NCI-H1417 (cell line): ENCODE measurements at places on chromosomes 16 and 17.

GRCh38 chr16:91484-91883 lies 13.5 kb downstream of the MPG start:
- DNase-seq = peak; percentile 83

- no peak for DNase-seq
These were observed 93.3 kb downstream of the FOXL1 start for GRCh38 chr16:86671486-86672178.

DNA sequence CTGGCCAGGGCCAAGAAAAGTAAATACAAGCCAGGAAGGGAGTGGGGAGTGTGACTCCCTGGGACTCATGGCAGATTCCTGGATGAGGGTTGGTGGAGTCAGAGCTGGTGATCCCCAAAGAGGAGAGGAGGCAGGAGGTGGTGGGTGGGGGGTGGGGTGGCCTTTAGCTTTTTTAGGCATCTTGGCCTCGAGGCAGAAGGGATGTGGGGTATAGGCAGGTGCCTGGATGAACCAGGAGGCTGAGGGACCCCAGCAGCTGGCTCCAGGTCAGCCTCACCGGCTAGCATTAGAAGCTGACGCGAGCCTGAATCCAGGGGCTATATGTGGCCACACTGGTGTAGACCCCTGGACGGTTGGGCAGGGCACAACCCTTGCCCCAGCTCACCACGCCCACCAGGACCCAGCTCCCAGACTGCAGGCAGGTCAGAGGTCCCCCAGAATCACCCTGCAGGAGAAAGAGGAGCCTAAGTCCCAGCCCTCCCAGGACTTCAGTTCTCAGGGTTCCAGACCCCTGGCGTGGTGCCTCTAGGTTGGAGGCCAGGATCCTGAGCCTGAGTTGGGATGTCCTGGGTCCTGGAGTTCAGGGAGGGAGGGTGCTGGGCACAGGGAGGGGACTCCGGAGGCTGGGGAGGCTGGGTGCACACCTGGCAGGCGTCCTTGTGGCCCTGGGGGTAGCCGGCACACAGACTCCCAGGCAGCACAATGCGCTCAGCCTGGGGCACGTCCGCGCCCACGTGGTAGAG lies 2.8 kb downstream of the PRSS33 start:
- DNase-seq = no peak

GRCh38 chr17:1005361-1005946 lies 8.5 kb downstream of the TIMM22 start:
- DNase-seq = no peak

DNA sequence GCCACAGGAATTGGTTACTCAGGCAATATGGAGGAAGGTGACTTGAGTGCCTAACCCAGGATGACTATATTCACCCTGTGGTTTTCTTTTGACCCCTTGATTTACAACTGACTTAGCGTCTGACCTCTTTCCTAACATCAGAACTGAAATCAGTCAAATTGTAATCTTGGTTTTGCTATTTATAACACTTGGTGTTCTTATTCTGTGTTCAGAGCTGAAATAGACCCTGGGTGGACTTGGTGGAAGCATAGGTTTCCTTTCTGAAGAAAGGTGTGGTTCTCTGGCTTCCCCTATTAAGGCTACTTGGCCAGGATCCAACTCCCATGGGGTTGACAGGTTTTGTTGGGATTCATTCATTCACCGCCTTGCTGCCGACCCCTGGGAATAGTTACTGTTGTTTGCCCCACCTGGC lies 80.8 kb downstream of the CLEC16A start:
- no peak for DNase-seq

GRCh38 chr16:51222016-51222415 lies 70.9 kb upstream of the SALL1 start:
- DNase-seq = no peak

DNA sequence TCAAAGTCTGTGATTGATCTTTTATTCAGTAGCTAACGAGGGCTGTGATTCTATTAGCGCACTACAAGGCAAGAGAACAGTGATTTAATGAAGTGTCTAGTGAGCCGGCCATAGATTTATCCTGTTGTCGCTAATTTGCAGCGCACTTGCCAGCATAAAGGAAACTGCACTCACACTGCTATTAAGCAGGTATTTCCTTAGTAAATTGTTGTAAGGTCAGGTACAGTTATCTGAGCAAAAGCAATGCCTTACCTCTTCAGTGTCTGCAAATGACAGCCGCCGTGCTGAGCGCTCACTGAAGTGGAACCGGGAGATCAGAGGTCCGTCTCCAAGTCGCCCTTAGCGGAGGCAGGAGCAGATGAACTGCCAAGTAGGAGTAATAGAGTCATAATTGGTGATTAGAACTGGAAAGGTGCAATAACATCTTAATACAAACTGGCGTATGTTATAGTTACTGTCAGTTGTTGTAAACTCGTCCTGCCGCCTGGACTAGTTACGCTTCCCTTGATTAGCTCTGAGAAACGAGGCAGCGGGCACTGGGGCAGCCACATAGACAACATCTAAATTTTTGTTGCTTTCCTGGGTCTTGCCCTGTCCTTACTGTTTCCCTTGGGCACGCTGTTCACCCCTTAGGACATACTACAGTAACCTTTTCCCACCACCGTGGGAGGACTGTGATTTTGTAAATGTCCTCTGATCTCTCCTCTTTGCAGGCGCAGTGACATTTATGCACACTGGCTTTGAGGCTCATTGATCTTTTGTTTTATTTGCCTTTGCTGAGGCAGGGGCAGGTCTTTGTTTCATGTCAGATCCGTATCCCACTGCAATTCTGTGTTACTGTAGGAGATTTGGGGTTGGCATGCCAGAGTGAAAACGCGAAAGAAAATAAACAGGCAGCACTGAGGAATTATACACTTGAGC lies 363.1 kb downstream of the WWOX start:
- DNase-seq = peak; percentile 1

DNA sequence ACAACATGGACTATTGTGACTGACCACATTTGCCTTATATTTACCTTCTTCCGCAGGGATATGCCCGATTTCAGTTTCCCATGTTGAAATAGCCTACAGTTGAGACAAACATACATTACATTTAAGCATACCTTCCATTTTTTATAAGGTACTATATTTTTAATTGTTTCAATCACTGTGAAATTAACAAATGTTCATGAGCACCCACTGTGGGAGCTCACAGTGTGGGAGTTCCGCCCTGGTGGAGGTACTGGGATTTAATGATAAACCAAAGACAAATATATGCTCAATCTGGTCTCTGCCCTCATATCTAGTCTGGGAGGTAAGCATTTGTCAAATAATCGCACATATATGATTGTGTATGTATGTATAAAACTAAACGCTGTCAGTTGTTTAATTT lies 15.8 kb upstream of the TOX3 start:
- no peak for DNase-seq

GRCh38 chr17:32311028-32311536 lies 30.9 kb downstream of the C17orf75 start:
- DNase-seq = no peak

DNA sequence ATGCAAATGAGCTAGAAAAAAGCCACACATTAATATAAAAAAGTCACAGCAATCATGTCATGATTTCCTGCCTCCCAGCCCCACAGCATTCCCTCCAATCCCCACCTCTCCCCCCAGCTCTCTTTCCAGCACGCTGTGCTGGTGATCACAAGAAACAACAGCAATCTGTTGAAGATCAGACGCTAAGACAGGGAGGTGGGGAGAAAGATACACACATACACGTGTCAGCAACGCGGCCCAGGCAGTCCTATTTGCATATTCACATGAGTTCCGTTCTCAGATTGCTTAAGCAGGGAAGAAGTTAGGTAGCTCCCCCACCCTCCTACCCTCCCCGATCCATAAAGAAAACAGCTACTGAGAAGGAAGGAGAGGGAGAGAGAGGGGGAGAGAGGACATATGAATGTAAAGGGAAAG lies 405.5 kb upstream of the PSMD7 start:
- DNase-seq = no peak

DNA sequence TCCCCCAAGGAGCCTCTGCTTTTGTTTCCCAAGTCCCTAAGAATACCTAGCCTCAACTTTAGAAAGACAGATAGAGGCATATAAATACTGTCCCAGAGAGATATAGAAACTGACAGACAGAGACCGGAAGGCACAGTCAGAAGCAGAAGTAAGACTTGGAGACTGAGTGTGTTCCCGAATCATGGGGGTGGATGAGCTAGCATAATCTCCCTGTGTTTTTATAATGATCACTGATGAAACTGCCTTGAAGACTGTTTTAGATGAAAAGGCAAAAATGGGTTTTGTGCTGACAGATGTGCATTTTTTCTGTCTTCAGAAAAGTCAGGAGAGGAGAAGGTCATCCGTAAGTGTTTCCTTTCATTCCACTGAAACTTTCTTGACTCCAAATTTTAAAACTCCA lies 8.3 kb upstream of the PSMD3 start:
- no peak for DNase-seq

- DNase-seq = no peak
These were observed 197.6 kb downstream of the DNAH9 start for GRCh38 chr17:11795906-11796305.

DNA sequence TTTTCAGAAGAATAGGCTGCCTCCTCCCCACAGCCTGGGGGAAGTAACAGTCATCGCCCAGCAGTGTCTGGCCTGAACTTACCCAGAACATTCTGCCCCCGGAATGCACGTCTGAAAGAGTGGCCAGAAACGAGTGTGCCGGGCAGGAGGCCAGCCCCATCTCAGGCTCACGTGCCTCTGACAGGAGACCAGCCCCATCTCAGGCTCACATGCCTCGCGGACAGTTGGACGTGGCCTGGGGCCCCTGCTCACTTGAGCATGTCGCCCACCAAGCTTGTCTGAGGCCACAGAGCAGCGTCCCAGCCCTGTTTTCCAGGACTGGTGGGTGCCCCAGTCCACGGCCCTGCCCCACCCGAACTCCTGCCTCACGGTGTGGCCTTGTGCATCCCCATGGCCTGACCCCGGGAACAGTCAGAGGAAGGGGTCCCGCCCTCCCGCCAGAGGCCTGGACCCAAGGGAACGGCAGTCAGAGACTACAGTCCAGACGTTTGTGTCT lies 16.3 kb upstream of the CDH15 start:
- DNase-seq = no peak

GRCh38 chr16:49593424-49594040 lies 219.9 kb downstream of the C16orf78 start:
- no peak for DNase-seq

DNA sequence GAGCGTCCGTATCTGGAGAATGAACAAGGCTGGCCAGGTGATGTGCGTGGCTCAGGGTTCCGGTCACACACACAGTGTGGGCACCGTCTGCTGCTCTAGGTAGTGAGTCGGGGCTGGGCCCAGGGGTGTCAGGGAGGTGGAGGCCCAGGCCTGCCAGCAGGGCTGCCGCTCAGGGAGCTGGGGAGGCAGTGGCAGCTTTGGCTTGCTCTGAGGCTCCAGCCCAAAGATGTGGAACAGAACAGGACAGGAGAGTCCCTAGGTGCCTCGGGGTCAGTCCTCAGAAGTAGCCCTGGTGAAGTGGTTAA lies 4.3 kb downstream of the TBL3 start:
- DNase-seq = no peak

DNA sequence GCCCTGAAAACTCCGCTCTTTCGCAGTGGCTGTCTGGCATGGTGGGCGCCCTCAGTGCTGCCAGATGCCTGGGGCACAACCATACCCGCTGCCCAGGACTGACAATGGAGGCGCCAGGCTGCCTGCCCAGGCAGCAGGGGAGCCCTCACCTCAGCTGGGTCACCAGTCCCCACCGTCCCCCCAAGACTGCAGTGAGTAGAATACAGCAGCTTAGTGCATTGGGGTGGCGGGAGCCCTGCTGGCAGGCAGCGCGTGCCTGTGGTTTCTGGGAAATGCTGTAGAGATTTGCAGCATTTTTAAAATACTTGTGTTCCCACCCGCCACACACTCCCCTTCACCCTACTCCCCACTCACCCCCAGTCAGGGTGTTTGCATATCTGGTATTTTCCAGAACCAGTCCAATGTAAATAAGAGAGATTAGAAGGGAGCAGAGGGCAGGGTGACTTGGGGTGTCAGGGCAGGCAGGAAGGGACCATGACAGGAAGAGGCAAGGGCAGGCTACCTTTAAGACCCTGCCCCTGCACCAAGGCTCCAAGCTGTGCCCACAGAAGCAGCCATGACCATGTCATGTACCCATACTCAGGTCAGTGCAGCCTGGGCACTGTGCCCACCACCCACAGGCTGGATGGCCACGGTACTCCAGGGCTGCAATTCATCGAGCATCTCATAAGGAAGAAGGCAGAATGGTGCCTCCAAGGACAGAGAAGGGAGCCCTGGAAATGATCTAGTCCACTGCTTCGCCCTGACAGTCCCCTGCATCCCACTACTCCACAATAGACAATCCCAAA lies 21.5 kb downstream of the MYO18A start:
- DNase-seq = no peak
